Anterior cingulate cortex (tissue), 58 donors: ENCODE measurements at places on chromosomes 7 and 10.

- DNase-seq, result no peak
Observed at GRCh38 chr10:66259836-66260235, 666.0 kb upstream of the LRRTM3 start.

DNA sequence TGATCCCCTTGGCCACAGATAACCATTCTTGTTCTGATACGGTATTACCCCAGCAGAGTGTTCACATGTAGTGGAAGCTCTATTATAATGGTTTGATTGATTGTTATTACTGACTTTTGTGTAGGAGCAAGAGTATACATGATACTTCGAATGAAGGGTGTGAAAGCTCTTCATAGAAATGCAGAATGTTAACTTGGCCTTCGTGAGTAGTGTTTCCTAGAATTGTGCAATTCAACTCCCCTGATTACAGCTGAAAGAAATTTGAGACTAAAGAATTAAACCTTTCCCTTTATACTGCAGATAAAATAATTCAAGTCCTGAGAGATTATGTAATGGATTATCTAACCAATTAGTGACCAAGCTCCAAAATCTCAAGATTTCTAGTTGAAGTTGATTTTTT, 38.2 kb downstream of the MKLN1 start:
- DNase-seq, result no peak

- DNase-seq, result no peak
Observed at GRCh38 chr7:131212114-131212513, 115.6 kb upstream of the MKLN1 start.

DNA sequence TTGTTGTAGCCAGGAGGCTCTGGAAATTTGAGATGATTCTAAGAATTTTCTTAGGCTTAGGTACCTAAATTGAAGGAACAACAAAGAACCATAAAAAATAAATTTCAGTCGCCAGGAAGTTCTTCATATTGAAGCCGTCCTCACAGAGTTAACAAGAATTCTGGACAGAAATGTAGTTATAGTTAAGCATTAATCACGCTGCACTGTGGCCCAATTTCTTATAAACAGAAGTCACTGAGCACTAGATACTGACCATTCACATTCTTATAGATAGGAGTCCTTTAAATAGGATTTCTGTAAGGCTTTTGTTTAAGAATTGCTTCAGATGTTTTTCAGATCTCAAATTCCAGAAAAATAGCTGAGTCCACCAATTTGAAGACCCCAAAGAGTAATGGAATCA, 256.2 kb upstream of the PITRM1 start:
- no peak for DNase-seq

DNA sequence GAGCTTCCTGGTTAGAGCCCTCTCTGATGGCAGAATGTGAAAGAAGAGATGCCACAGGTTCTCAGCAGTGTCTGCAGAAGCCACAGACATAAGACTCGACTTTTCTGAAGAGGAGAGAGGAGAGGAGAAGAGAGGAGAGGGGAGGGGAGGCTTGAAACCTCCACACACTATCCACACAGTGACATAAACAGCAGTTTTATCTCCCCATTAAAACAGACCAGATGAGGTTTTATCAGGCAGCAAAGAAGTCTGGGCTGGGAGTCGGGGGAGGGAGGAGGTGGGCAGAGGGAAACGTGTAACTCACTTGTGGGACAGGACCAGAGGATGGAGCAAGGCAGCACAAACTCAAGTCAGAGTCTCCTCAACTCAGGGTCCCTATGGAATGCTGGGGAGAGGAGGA, 76.5 kb downstream of the XPNPEP1 start:
- no peak for DNase-seq

DNA sequence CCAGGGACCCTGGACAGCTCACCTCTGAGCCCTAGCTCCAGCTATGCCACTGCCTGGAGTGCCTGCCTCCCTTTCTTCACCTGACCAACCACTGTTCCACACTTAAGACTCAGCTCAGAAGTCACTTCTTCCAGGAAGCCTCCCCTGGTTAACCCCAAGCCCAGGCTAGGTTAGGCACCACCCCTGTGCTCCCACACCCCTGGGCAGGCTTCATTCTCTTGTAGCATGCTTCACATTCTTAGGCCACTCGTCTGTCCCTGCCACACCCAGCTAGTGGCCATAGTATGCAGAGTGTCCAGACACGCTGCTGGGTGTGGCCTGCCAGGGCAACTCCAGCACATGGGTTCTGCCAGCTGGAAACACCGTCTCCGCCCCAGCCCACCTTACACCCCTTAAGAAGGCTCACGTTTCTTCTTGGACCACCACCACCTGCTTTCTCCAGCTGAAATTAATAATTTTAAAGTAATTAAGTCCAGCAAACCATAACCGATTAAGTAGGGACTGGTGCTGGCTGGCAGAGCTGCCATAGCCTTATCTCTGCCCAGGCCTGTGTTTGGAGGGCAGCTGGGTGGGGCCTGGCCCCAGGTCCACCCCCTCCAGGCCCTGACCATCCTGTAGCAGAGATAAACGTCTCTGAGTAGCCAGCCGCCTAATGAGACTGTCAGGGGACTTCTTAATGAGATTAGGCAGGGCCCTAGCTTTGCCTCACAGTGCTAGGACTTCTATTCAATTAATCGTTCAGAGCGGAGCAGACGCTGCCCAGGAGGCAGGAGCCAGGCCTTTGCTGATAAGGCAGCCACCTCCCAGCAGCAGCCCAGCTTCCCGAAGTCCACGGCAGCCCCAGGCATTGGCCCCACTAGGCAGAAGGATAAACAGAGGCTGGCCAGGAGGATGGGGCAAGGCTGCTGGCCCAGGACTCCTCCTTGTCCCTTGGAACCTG, 20.5 kb downstream of the GRID1 start:
- DNase-seq, result no peak

GRCh38 chr10:70954381-70955176, 66.2 kb upstream of the PCBD1 start:
- DNase-seq, result no peak

- DNase-seq, result peak; percentile 58
Observed at GRCh38 chr10:99329304-99329553, at the start of gene CNNM1. TSS of gene CNNM1 (plus strand) at chr10:99329356. CDS start at chr10:99329388, 32 bp downstream.

- DNase-seq, result no peak
Observed at GRCh38 chr10:5776881-5777197, 36.4 kb downstream of the GDI2 start.

DNA sequence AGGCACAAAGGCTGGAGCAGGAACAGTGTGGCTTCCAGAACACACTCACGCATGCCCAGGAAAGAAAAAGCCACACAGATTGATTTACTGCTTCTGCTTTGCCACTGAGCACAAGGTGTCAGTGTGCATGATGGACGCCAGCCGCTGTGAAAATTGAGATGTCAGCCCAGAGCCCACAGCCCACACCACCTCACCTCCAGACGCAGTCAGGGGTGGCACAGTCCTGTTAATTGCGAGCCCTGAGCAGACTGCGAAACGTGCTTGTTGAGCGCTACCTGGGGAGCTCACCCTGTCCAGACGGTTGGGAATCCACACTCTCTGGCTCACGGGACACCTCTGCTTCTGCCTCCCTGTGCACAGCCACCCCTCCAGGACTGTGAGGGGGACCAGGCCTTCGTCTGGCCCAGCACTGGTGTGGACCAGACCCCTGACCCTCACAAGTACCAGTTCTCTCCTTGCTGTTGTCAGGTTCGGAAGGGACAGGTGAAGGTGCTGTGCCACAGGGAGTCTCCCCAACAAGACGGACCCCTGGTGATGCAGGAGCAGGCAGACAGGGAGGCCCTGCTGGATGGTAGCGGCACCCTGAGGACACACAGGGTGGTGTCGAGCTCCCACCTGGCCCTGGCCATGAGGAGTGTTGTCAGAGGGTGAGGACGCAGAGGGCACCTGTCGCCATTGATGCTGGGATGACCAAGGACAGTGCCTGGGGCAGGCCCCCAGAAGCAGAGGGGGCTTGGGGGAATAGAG, 15.3 kb downstream of the RASGEF1A start:
- no peak for DNase-seq

- no peak for DNase-seq
Observed at GRCh38 chr7:44793919-44794318, 2.6 kb upstream of the PPIA start.

DNA sequence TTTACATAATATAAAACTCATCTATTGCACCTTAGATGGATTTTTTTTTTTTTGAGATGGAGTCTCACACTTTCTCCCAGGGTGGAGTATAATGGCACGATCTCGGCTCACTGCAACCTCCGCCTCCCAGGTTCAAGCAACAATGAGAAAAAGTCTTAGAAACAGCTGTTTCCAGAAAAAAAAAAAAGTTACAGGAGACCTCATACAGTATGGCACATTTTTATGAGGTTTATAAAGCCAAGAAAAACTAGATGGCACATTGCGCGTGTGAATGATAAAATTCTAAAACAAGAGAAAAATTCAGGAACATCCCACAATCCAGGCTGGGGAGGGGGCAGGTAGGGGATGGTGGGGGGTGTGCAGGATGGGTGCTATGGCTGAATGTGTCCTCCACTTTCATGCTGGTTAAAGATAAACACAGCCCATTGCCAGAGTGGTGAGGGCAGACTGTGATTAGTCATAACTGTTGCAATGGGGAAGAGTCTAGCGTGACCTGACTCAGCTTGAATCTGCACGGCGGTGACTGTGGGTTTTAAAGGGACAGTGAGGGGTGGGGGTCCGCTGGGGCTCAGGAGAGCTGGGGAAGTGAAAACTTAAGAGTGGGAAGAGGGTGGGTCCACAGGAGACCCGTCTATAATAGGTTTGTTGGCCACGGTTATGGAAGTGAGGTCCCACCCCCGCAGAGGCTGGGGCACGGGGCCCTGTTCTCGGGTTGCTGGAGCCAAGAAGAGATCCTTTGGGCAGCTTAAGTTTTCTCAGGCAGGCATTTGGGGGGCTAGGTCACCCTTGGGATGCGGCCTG, 11.9 kb upstream of the LRRC27 start:
- no peak for DNase-seq

GRCh38 chr10:98389398-98389797, 25.6 kb downstream of the PYROXD2 start:
- no peak for DNase-seq

DNA sequence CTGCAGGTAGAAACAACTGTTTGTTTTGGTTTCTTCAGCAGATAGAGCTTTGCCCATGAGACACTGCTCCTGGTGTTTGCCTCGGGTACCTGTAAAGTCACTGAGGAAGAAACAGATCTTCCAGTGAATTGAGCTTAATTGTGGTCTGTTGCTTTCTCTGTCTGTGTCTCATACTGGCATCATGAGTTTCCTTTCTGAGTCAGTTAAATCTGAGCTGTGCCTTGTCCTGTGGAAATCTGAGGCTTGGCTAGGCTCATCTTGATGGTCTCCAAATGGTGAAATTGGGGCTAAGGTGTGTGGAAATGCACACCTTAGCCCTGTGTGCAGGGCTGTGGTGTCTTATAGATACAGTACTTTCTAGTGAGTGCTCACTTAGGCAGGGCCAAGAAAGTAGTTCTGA, 67.4 kb downstream of the GBF1 start:
- DNase-seq, result no peak

- DNase-seq, result no peak
Observed at GRCh38 chr10:45422207-45422865, 48.3 kb downstream of the ALOX5 start.

- DNase-seq, result no peak
Observed at GRCh38 chr10:3530783-3531645, 254.0 kb downstream of the KLF6 start.
